ENCODE measurements at places on chromosomes 5 and 9. TPM values are rescaled to one million over a fixed set of nuclear protein-coding genes. Genes with fewer than 3 reads are reported as not detected.

GRCh38 chr5:40291338-40291737 lies 388.4 kb upstream of the PTGER4 start:
- DNase-seq, result no peak

- DNase-seq, result no peak
Observed at GRCh38 chr5:39331861-39332381, 32.4 kb downstream of the C9 start.

- no peak for DNase-seq
Observed at GRCh38 chr5:143347698-143348344, 55.7 kb downstream of the NR3C1 start.

DNA sequence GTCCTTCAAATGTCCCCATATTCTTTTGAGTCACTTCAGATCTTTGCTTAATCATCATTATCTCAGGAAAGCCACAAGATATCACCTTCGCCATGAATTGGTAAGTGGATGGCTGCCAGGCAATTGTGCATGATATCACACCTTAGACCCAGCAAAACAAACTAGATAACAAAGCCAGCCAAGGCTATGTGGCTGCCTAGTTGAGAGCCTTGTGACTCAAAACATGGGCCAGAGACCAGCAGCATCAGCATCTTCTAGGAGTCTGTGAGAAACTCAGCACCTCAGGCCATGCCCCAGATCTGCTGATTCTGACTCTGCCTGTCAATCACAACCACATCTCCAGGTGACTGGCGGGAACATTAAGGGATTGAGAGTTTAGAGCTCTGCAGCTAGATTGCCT lies 82.8 kb downstream of the SLIT3 start:
- no peak for DNase-seq

- no peak for DNase-seq
Observed at GRCh38 chr9:83441390-83441789, 96.8 kb downstream of the FRMD3 start.

DNA sequence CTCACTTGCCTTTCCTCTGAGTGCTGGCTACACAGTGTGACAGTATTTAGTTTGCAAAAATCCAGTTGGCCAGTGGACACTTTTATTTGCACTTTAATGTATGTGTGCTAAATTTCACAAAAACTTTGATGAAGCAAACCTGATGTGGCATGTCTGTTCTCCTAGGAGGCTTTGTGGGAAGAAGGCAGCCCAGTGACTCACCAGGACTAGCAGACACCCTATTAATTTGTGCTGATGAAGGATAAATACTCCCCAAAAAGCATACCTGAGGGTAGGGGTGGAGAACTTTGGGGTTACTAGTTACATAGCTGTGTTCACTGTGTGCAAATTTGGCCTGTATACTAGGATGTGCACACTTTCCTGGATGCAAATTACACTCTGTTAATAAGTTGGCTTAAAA lies 39.3 kb upstream of the IPPK start:
- no peak for DNase-seq

DNA sequence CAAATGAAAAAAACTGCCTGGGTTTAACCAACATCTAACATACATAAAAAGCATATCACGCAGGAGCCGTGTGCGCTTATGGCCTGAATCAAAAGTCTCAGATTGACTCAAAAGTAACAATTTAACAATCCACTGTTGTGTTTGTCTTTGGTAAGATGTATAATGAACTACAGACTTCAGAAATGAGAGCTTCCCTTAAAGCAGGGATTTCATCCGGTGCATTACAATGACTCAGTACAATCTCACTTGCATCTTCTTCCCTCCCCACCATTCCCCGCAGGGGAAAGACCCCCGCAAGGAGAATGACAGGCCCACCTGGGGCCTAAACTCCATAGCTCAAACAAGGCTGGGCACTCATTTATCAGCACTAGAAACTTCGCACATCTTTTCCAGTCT lies 1.4 kb downstream of the ZFR start:
- DNase-seq, result no peak

DNA sequence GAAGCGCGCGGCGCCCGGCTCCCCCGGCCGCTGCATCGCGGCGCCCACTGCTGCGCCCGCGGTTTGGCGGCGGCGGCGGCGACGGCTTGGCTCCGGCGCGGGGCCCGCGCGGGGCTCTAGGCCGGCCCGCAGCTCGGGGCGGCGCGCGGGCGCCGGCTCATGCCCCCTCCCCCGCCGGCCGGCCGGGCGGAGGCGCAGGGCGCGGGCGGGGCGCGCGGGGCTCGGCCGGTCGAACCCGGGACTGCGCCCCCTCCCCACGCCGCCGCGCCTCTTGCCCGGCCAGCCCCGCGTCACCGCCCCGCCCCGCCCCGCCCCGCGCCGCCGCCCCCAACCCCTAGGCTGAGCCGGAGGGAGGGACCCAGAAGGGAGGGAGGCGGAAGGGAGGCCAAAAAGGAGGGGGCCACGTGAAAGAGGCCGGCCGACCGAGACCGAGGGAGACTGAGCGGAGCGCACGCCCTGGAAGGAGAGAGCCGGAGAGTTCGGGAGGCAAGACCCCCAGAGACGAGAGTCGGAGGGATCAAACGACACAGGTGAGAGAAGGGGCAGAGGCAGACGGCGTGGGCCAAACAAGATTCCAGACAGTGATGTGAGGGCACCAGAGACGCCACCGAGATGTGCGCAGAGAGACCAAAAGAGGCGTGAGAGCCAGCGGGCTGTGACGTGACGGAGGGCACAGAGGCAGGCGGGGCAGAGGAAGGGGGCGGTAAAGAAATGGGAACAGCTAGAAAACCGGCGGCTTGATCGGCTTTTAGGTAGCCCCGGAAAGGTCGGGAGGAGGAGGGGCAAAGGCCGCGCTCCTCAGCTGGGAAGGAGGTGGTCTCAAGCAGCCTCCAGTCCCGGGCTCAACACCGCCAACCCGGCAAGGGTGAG lies at the start of gene BARX1:
Gene BARX1 (minus strand): TSS at position 245 of the 870 bp plus-strand sequence. CDS start 209 bp downstream, at position 36.
- peak; percentile 68 for DNase-seq

DNA sequence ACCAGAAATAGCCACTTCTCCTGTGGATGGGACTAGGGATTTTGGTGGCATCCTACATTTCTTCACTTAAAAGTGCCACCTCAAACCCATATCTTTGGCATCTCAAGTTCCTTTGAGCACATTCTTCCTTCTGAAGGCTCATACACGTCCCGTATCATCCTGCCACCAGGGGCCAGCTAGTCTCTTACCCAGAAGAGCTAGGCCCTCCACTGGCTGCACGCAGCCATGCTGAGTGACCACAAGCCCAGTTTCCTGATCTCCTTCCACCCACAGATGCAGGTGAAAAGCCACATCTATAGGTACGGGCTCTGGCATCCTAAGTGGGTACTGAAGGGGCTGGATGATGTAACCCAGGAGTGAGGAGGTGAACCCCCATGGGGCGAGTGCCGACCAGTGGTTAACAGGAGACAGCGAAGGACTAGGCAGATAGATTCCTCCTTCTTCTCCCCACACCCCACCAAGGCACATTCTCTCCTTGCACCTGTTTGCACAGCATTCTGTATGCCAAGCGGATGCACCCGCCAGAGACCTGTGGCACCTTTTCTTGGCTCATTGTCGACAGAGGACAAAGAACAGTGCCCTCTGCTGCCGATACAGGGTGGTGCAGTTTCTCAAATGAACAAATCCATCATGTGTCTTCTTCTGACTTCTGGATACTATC lies 14.4 kb upstream of the SCGB3A1 start:
- peak; percentile 55 for DNase-seq

HNRNPK gene
- 277 TPM for total RNA-seq

MAPK9 gene
- 41.7 TPM for total RNA-seq

GPR150 gene
- not detected for total RNA-seq

EPB41L4B gene
- total RNA-seq, result 8.1 TPM

STPG3 gene
- 1.4 TPM for total RNA-seq

ESM1 gene
- total RNA-seq, result 0.19 TPM

NR2F1 gene
- total RNA-seq, result 1.3 TPM

DNAJC18 gene
- 7.9 TPM for total RNA-seq

All from Right ventricle myocardium inferior (tissue), 1 donor.